Stimulated activated CD8-positive, alpha-beta memory T cell treated with anti-CD3 and anti-CD28 coated beads, Interleukin-4, amount 100 ng/mL, for 4 hours (primary cell): ENCODE measurements at places on chromosomes 7 and 10.

- DNase-seq, result no peak
Observed at GRCh38 chr10:97882142-97883091, 32.8 kb downstream of the GOLGA7B start.

DNA sequence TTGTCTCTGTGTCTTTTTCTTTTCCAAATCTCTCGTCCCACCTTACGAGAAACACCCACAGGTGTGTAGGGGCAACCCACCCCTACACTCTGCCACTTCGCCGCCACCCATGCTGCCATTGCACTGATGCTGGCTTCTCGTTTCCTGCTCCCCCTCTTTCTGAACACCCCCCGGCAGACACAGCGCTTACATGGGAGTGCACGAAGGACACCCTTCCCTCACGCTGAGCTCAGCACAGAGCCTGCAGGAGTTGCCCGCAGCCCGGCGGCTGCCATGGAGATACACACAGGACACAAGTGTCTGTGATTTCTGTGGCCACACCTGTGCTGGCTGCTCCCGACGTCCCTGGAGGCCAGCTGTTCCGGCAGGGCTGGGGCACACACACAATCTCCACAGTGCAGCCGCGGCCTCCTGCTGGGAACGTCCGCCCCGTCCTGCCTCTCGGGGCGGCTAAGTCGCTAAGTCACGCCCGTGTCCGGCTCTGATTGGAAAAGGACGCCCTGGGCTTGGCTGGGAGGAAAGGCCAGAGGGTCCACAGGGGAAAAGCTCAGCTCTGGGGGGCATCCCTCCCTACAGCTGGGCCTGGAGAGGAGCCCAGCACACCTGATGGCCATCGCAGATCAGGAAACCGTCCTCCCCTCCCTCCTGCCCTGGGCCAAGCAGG is 349.8 kb downstream of the PTPRN2 start:
- no peak for DNase-seq

GRCh38 chr10:99612167-99612831 is 7.9 kb downstream of the SLC25A28 start:
- no peak for DNase-seq

- DNase-seq, result no peak
Observed at GRCh38 chr10:33547976-33548375, 213.5 kb upstream of the NRP1 start.

DNA sequence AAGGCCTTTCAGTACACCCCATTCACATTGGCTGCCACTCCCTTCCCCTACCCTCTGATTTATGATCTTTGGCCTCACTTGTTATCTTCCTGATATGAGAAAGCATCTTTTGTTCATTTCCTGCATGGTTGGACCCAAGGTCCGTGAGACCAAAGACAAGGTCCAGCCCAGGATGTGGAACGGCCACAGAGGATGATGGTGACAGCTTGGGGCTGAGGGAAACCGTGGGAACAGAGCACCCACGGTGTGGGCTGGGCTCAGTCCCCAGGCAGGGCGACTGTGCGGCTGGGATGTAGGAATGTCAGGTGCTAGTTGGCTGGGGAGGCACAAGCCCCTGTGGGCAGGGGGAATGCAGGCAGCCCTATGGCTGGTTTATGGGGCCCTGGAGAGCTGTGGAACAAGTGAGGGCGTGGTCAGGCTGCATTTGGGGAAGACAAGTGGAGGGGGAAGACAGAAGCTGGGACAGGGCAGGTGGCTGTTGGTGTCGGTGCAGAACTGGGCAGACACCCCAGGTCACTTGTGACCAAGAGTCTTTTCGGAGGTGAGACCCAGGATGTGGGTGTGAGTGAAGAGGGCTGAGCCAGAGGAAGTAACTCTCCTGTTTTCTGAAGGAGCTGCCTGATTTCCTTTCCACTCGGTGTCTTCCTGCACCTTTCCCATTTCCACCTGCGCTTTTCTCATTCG is 51.7 kb upstream of the IGFBP3 start:
- no peak for DNase-seq

- no peak for DNase-seq
Observed at GRCh38 chr7:95974108-95974507, 201.8 kb downstream of the DYNC1I1 start.

DNA sequence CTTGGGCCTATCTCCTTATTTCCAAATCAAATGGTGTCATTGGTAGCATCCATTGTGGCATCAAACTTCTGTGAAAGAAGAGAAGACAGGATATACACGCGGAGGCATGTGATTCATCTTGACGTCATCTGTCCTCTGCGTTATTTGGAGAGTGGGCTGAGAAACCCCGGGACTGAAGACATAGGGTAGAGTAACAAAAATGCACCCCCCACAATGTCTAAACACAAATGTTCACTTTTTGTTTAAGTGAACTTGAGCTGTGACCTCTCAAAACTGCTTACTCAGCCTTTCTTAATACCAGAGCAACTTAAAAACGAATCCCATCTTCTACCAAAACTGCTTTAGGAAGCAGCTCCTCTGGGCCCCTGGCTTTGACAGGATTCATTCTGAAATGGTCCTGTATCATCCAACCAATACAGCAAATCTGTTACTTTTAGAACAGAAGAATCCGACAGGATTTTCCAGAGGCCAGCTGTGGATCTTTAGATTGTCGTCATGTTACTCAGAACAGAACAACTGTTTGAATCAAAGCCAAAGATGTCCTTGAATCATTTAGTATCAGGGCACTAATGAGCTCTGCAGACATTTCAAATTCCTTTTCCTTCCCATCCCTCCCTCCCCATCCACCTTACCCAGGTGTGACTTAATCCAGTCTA is 438.1 kb downstream of the SUGCT start:
- no peak for DNase-seq

DNA sequence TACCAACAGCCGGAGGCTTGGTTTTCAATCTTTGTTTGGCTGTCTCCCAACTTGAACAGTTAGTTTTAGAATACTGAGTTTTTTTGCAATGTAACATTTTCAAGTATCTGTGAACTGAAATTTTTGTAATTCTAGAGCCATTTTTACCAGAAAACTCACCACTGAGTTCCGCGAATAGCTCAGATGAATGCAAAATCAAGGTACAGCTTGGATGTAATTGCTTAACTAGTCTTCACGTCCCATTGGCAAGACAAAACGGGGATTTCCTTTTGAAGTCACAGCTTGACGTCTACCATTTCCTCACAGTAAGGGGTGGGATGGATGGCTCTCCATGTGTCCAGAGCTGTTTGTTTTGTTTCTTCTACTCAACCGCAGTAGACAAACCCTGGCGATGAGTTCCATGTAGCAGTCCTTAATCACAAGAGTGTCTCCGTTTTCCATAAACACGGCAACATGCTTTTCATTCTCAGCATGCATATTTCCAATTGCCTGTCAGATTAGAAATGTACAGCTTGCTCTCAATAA is 55.8 kb upstream of the FGFR2 start:
- DNase-seq, result no peak

GRCh38 chr7:45150199-45150598 is 7.4 kb upstream of the RAMP3 start:
- DNase-seq, result no peak

DNA sequence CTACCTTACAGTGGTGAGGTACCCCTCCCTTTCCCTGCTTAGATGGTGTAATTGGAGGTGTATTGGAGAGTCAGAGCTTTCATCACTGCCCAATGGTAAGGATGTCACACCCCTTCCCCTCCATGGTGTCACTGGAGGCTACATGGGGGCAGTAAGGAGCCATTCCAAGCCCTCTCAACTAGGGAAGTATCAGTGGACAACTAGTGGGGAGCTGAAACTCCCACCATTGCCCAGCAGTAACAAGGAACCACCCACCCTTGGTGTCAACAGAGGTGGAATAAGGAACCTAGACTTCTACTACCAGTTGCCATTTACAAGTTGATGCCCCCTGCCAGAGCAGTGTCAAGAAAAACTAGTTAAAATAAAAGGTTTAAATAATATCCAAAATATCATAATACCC is 2.8 kb upstream of the HIBADH start:
- DNase-seq, result no peak

- no peak for DNase-seq
Observed at GRCh38 chr7:92740700-92741126, 95.7 kb downstream of the CDK6 start.

DNA sequence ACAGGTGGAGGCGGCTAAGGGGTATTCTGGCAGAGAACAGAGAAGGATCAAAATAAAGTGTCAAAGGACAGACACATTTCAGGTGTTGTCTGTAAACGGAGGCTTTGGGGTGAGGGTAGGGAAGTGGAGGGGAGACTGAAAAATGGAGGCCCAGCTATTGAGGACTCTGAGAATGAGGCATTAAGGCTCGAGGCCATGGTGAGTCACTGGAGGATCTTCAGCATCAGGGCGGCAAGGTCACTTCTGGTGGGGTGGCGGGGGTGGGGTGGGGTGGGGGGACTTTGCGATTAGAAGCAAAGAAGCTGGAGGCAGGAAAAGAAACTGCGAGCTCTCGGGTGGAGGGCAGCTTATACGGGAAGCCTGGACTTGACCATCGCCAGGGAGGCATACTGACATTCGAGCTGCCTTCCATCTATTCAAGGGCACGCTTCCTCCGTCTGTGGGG is 58.4 kb upstream of the PCGF5 start:
- no peak for DNase-seq

GRCh38 chr7:8818406-8818805 is 385.0 kb downstream of the NXPH1 start:
- no peak for DNase-seq

GRCh38 chr7:69250958-69251357 is 347.3 kb upstream of the AUTS2 start:
- DNase-seq, result no peak

GRCh38 chr10:24570658-24571426 is 152.8 kb downstream of the ARHGAP21 start:
- no peak for DNase-seq

GRCh38 chr10:123136806-123137642 is 1.3 kb downstream of the HMX3 start:
- DNase-seq, result no peak

GRCh38 chr7:8212638-8213037 is 49.3 kb downstream of the ICA1 start:
- DNase-seq, result no peak
